CD4-positive, alpha-beta T cell treated with Interleukin-17A for 4 hours (primary cell): ENCODE measurements at places on chromosomes 2 and 18.

- no peak for DNase-seq
Measured at GRCh38 chr18:10261344-10262276, 192.8 kb upstream of the APCDD1 start.

DNA sequence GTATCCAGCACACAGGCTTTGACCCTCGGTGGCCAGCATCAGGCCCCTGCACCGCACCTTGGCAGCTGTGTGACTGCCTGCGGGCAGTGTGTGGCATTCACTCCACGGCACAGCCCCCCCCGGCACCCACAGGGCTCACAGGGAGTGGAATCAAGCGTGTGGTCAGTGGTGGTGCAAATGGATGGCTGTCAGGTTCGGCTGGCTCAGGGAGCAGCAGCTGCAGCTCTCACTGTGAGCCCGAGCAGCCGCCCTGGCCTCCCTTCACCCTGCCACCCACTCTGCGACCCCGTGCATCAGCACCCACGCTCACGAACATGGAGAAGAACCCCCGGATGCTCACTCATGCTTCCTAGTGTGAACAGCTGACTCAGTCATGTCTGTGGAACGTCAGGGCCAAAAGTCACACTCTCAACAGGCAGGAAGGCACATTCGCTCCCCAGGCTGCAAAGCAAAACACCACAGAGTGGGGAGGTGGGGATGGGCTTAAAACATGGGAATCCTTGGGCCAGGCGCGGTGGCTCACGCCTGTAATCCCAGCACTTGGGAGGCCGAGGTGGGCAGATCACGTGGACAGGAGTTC lies 41.5 kb upstream of the GPC1 start:
- DNase-seq = no peak

GRCh38 chr18:34548973-34549294 lies 161.2 kb upstream of the DTNA start:
- no peak for DNase-seq

GRCh38 chr18:77056344-77057005 lies 76.1 kb downstream of the MBP start:
- no peak for DNase-seq

- DNase-seq = peak; percentile 54
Measured at GRCh38 chr2:7450188-7450832, 533.1 kb downstream of the RNF144A start.

GRCh38 chr18:11269257-11269656 lies 119.9 kb upstream of the PIEZO2 start:
- DNase-seq = no peak
